ENCODE measurements at places on chromosomes 16 and 17.

DNA sequence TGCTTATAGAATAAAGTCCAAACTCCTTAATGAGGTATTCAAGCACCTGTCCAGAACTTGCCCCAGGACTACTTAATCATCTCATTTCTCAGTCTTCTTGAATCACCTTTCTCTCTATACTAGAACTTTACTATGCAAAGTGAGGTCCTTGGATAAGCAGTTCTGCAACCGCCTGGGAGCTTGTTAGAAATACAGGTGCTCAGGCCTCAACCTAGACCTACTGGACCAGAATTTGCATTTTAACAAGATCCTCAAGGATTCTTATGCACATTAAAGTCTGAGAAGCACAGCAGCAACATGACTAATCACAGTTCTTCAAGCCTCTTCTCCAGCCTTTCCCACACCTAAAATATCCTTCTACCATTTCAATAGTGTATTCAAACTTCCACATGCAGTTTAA is 61.7 kb downstream of the GRB7 start:
- no peak for DNase-seq
- no peak overlapping the region for H3K27ac ChIP-seq

- H3K27me3 ChIP-seq: no peaks in the 10 kb centered on the region
- DNase-seq: no peak
- no peaks in the 10 kb centered on the region for H3K36me3 ChIP-seq
- H3K4me3 ChIP-seq: no peak overlapping the region
Measured at GRCh38 chr17:72952220-72952619, 140.3 kb downstream of the SLC39A11 start.

DNA sequence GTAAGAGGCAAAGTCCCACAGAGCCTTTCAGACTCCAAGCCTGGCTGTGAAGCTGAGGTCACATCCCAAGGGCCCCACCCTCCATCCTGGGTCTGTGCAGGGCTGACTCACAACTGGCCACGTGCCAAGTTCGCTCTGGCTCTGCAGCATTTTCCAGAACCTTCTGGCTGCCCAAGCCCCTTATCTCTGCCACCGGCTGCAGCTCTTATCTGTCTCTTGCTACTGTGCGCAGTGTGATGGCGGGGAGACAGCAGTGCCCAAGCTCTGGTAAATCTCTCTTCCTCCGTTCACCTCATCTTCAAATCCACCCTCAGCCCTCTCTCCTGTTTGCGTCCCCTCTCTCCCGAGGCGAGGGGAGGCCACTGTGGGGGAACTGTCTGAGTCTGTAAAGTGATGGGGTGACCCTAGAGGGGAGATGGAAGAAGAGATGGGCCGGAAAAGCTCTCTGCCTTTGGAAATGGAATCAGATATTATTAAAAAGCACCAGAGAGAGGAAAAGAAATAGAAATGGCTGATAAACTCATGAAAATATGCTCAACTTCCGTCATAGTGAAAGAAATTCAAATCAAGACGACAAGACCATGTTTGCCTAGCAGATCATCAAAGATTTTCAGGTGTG is 162.7 kb upstream of the CDC42EP4 start:
- no peak for DNase-seq
- H3K4me1 ChIP-seq: peaks cover 1% of the 10 kb centered on the region
- H3K4me3 ChIP-seq: no peak overlapping the region
- no peak overlapping the region for H3K27ac ChIP-seq

GRCh38 chr17:68910251-68910705 is 44.9 kb downstream of the ABCA8 start:
- no peak overlapping the region for H3K4me3 ChIP-seq
- H3K27ac ChIP-seq: no peak overlapping the region
- no peaks in the 10 kb centered on the region for H3K4me1 ChIP-seq
- H3K36me3 ChIP-seq: no peaks in the 10 kb centered on the region
- no peaks in the 10 kb centered on the region for H3K27me3 ChIP-seq
- DNase-seq: no peak

DNA sequence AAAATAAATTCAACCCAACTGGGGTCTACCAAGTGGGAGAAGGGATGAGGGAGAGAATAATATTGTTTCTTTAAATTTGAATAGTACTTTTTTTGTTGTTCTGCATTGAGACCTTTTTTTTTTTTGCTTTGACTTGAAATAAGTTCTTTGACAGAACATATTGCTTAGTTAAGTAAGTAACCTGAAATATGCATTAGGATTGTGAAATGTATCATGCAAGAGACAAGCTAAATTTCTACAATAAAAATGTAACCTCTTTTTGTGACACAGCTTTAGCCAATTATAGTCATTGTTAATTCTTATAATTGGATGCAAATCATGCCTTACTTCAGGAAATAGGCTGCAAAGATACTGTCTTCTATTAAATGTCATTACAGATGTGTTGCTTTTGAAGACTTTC is 150.0 kb upstream of the GOT2 start:
- no peaks in the 10 kb centered on the region for H3K27me3 ChIP-seq
- H3K4me3 ChIP-seq: no peak overlapping the region
- H3K27ac ChIP-seq: no peak overlapping the region

GRCh38 chr17:42784409-42784808 is 4.0 kb downstream of the WNK4 start:
- H3K27me3 ChIP-seq: peaks cover 9% of the 10 kb centered on the region
- H3K36me3 ChIP-seq: no peaks in the 10 kb centered on the region
- no peak overlapping the region for H3K27ac ChIP-seq

DNA sequence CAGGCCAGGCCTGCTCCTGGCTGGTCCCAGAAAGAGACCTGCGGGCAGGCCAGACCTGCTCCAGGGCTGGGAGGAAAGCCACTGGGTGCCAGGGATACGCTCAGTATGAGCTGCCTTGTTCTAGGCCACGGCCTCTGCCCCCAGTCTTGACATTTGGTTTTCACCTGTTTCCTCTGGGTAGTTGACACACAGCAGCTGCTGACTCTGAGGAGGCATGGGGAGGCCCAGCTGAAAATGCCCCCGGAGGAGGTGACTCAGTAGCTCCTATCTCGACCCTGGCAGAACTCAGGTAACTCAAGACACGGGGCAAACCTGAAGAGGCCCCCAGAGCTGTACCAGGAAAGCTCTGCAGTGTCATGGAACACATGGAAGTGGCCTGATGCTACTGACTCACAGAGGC is 13.9 kb upstream of the ADGRG1 start:
- no peaks in the 10 kb centered on the region for H3K36me3 ChIP-seq
- no peak overlapping the region for H3K27ac ChIP-seq
- no peak overlapping the region for H3K4me3 ChIP-seq
- H3K4me1 ChIP-seq: no peaks in the 10 kb centered on the region
- no peak for DNase-seq

DNA sequence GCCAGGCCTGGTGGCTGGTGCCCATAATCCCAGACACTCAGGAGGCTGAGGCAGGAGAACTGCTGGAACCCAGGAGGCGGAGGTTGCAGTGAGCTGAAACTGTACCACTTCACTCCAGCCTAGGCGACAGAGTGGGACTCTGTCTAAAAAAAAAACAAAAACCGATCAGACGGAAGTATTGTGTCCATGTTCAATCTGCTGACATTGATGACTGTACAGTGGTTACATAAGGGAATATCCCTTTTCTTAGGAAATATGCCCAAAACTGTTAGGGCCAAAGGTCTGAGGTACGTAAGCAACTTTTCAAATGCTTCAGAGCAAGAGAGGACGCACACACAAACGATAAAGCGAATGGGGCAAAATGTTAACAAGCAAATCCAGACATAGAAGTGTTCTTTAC is 69.8 kb upstream of the DNAH17 start:
- H3K27me3 ChIP-seq: no peaks in the 10 kb centered on the region
- H3K4me3 ChIP-seq: no peak overlapping the region
- no peaks in the 10 kb centered on the region for H3K36me3 ChIP-seq
- H3K4me1 ChIP-seq: no peaks in the 10 kb centered on the region
- DNase-seq: no peak
- no peak overlapping the region for H3K27ac ChIP-seq

GRCh38 chr16:66152181-66152580 is 214.3 kb upstream of the CDH5 start:
- H3K27ac ChIP-seq: no peak overlapping the region
- H3K4me1 ChIP-seq: no peaks in the 10 kb centered on the region
- no peak overlapping the region for H3K4me3 ChIP-seq
- no peaks in the 10 kb centered on the region for H3K36me3 ChIP-seq
- H3K27me3 ChIP-seq: no peaks in the 10 kb centered on the region
